ENCODE measurements at places on chromosomes 4 and X. TPM values are rescaled to one million over a fixed set of nuclear protein-coding genes. Genes with fewer than 3 reads are reported as not detected.

DNA sequence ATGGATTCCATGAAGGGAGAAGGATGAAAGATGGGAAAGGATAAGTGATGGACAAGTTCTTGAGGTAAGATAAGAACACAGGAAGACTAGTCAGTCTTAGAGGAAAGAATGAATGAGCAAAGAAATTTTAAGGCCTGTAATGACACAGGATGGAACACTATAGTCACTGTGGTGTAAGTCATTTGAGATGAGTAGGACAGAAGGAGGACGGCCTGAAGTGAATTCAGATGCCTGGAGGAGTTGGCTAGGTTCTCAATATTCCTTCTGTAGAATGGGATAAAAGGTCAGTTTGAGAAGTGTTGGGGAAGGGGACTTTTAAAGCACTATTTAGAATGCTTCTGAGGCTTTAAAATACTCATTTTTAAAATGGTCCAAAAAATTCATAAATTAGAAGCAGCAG is 3.9 kb downstream of the MSMO1 start:
- no peak for DNase-seq

DNA sequence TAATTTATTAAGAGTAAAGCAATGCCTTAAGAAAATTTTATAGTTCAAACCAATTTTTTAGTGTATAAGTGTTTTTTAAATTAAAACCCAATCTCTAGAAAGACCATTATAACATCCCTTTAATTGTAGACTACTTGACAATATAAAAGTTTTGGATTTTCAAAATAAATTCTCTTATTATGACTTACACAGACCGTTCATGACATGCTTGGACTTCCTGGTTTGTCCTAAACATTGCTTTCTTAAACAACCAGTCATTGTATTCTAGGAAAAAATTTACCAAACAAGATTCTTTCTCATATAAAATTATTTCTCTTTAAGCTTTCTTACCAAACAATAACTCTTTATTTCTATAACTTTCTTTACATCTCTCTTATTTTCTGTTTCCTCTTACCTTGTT is 49.0 kb upstream of the CXorf51A start:
- no peak for DNase-seq

DNA sequence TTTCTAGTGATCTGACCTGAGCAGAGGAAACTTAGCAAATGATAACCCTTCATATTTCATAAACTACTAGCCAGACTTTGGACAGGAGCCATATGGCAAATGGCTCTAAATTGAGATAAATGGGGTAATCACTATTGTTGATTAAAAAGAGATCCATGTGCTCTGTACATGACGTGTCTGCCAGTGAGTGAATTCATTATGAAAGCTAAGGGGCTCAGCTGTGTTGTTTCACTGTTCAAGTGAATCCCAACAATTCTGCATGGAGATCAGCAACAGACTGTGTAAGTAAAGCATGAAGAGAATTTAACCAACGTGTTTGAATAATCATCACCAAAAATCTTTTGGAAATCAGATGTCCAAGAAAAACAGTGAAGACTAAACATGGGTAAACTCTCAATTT is 9.5 kb upstream of the QRFPR start:
- DNase-seq, result no peak

The TMEM144 gene
- 11.7 TPM for total RNA-seq

GRCh38 chrX:133249266-133250058 is 31.3 kb upstream of the TFDP3 start:
- DNase-seq, result no peak

GRCh38 chr4:70816894-70817293 is 22.8 kb downstream of the GRSF1 start:
- no peak for DNase-seq

GRCh38 chrX:116317409-116317808 is 119.0 kb upstream of the SLC6A14 start:
- DNase-seq, result no peak

DNA sequence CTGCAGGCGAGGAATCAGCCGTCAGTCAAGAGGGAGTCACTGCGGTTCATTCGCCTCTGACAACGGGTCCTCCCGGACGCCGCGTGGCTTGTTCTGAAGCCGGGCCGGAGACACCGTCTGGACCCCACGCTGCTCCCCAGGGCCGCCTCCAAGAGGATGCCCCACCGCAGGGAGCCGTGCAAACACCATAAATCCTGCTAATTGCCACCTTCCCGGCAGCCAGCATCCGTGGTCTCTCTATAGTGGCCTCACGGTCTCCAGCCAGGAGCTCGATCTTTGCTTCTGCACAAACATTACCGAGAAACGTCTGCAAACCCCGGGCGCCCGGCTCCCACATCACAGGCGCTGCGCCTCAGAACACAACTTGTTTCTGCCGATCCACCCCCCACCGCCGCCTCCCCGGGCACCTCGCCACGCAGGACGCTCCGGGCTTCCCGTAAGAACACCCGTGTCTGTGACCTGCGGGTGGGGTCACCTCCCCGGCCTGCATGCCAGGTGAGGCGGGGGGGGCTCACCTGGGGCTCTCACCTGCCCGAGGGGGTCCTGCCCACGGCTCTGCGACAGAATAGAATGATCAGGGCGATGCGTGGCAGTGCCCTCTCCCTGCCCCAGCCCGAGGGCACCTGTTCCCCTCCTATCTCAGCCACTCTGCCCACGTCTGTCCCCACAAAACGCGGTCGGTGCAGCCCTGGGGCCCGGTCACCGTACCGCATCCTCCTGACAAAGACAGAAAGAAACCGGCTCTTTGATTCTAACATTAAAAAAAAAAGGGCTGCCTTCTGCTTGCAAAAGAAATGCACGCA is 32.4 kb upstream of the PPP2R3B start:
- no peak for DNase-seq

- DNase-seq, result no peak
Measured at GRCh38 chrX:118062048-118062789, 54.4 kb downstream of the KLHL13 start.

- DNase-seq, result peak; percentile 74
Measured at GRCh38 chrX:74382613-74383012, 38.7 kb upstream of the SLC16A2 start.

DNA sequence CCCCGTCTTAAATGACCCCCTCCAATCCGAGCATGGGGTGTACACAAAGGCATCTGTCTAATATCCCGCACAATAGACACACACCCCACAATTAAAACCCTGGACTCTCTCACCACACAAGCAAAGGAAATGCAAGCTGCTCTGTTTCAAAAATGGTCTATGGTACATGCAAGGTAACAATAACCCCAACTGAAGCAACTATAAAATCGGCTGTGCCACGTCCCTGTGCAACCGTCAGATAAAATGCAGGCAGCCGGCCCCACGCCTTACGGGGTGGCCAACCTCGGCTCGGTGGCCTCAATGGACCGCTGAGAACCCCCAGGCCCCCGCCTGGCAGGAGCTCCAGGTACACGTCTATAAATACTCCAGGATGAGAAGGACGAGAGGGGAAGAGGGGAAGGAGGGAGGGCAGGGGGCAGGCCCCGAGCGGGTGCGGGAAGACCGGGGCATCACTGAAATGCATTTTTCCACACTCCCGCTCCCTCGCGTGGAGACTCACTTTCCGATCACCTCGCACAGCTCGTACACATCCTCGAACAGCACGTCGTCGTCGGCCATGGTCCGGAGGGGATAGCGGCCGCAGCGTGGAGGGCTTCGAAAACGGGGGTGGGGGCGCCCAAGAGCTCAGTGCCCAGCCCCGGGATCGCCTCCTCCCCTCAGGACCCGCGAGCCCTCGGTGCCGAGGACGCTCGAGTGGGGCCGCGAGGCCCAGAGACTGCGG is 763 bp downstream of the CASK start:
- peak; percentile 32 for DNase-seq
